Stimulated activated CD4-positive, alpha-beta T cell treated with anti-CD3 and anti-CD28 coated beads, Interleukin-4, amount 100 ng/mL, for 1 hour (primary cell): ENCODE measurements at places on chromosomes 6 and 20.

GRCh38 chr6:54053881-54054391, 57.3 kb upstream of the MLIP start:
- no peak for DNase-seq

- DNase-seq: no peak
These were observed 1.6 kb upstream of the LY86 start for GRCh38 chr6:6586671-6587526.

DNA sequence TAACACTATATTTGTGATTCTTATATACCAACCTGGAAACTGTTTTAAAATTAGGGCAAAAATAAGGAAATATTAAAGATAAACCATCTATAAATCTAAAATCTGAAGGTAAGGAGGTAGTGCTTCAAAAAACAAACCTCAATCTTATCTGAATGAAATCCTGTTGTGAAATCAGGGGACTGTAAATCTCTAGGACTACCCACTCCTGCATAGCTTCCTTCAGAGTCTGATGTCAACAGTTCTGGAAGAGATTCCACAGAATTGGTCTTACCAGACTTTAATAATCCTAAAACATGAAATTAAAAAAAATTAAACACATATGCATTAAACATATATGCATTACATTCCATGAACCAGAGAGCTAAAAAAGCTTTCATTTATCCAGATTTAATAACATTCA, 51.4 kb downstream of the IBTK start:
- DNase-seq: no peak

GRCh38 chr20:1302685-1303541, 26.0 kb downstream of the SDCBP2 start:
- no peak for DNase-seq

DNA sequence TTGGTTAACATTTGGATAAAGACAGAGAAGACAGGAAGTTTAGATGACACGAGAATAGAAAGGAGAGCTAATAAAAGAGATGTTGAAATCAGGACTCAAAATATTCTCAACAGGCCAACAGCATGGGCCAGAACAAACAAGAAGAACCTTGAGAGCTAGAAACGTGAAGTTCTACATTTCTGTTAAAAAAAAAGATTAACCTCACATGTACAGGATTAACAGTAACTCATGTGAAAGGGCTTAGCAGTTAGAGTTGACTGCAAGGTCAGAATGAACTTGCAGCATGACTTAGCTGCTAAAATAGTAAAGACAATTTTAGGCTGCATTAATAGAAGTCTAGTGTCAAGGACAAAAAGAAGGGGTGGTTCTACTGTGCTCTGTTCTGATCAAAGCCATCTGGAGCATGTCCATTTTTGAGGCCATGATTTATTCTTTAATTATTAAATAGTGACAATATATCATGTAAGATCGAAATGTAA, 331.1 kb upstream of the HSF2 start:
- no peak for DNase-seq

- no peak for DNase-seq
These were observed 431.9 kb upstream of the RGS17 start for GRCh38 chr6:153563001-153563400.

DNA sequence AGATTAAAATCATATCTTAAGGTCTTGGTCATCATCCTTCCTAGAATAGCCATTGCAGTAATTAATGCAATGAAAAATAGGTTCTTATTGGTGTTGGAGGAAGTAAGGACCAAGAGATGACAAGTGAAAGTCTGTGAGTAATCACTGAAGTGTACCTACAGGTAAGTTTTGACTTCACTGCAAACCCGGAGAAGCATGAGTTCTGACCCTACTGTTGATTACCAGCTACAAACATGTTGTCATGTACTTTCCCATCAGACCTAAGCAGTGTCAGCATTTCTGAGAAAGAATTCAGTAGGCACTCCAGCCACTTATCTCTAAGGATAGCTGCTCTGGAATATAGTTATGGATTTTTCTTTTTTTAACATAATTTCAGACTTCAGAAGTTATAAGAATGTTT, 280.9 kb downstream of the ZFAND3 start:
- DNase-seq: no peak

DNA sequence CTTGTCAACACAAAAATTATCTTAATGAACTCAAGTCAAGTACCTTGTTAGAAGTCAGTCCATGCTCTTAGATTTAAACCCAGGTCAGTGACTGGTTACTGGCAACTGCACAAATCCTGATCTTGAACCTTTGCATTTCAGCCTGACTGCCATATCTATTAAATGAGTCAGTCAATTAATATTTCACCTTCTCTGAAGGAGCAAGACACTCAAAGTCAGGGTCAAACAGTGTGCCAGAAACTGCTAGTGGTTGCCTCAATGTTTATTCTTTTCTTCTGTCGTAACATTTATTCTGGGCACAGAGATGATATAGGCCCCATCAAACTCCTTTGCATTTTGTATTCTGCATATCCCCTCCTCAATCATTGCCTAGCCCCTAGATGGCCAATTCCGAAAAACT, 193.9 kb upstream of the MOCS1 start:
- no peak for DNase-seq

GRCh38 chr20:62122654-62123449, 577 bp downstream of the LSM14B start:
- peak; percentile 52 for DNase-seq

GRCh38 chr20:41411391-41411847, 44.8 kb upstream of the EMILIN3 start:
- no peak for DNase-seq

GRCh38 chr20:32474967-32475811, 109.9 kb downstream of the NOL4L start:
- DNase-seq: no peak
